Stimulated activated CD4-positive, alpha-beta T cell treated with anti-CD3 and anti-CD28 coated beads, Interleukin-15, amount 100 ng/mL, for 24 hours (primary cell): ENCODE measurements at places on chromosomes 16 and 17.

- DNase-seq, result no peak
Measured at GRCh38 chr16:66899310-66899944, 19.1 kb downstream of the PDP2 start.

DNA sequence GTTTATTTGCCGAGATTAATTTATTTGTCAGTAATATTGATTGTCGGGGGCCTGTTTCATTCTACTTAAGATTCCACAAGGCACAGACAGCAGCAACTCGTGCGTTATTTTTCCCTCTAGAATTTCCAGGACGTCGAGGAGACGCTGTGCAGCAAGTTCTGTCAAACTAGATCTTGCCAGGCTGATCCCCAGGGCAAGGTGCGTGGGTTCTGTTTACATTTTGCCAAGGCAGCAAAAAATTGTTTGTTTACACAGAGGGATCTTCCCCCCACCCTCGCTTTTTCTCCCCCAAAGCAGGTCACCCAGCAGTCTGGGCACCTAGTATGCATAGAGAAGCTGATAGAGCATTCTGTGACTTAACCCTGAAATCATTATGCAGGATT, 111.4 kb downstream of the IRX3 start:
- DNase-seq, result no peak

GRCh38 chr16:24995469-24995868, 19.7 kb downstream of the ARHGAP17 start:
- no peak for DNase-seq

DNA sequence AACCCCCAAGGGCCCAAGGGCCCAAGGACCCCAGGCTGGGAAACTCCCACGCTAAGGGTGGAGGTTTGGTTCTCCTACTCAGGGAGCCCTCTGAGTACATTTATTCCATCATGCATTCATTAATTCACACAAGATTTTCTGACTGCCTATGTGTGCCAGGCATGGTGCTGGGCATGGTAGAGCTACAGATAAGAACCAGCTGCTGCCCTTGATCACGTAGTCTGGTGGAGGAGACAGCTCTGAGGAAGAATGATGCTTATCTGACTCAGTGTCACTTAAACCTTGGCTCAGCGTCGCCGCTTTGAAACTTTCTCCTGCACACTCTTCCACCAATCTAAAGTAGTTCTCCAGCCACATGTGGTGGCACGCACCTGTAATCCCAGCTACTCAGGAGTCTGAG, 3.6 kb upstream of the ARL4D start:
- DNase-seq, result no peak

DNA sequence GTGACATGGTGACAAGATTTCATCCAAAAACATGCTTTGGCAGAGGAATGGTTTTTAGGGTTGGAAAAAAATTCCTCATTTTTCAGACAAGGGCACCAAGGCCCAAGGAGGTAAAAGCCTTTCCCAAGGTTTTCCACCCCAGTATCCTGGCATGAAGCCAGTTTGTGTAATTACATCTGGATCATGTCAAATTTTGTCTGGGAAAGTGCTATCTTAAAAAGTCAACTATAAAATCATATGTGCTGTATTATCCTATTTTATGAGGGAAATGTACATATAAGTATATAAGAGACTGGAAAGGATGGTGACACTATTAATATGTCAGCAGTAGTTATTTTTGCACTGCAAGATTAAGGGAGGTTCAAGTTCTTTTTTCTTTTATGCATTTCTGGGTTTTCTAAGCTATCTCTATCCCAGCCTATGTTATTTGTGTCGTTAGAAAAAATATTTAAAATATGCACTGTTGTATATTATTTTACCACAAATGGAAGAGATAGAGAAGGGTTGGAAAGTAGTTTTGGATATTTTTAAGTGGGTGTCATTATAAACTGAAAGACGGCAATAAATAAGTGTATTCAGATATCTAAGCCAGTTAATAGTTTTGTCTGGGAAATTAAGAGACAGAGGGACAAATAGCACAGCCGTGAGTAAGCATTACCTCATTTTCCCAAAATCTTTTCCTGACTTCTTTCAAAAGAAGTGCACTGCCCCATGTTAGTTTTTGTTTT, 13.5 kb upstream of the FBXO47 start:
- DNase-seq, result no peak

GRCh38 chr17:81166033-81166492, at the start of gene AATK:
Gene AATK, minus strand, starts transcription at chr17:81166221. Its CDS starts 229 bp downstream, at chr17:81165992.
- no peak for DNase-seq
